ENCODE measurements at places on chromosomes 11 and 22. TPM values are rescaled to one million over a fixed set of nuclear protein-coding genes. Genes with fewer than 3 reads are reported as not detected.

DNA sequence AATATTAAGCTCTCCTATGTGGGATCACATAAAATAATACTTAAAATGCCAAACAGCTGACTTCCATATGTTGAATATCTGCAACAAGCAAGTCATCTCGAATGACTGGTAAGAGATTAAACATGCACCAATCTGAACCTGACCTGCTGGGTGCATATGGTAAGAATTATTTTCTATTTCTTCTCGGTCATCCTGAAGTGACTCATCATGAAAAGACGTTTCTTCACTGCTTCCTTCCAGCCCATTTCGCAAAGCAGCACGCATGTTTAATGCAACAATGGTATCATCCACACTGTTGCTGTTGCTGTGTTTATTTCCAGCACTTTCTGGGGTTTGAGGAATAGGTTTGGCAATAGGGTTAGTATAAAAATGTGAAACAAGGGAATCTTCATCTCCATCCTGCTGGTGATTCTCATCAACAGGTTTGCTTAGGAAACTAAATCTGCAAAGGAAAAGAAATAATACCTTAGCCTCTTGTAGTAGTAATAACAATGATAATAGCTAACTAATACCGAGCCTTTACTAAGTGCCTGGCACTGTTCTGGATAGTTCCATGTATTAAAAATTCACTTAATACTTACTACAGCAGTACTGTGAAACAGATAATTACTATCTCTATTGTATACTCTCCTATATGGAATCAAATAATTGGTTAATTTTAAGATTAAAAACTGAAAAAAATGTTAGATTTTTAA lies 52.0 kb upstream of the CHRNA10 start:
- no peak for DNase-seq

DNA sequence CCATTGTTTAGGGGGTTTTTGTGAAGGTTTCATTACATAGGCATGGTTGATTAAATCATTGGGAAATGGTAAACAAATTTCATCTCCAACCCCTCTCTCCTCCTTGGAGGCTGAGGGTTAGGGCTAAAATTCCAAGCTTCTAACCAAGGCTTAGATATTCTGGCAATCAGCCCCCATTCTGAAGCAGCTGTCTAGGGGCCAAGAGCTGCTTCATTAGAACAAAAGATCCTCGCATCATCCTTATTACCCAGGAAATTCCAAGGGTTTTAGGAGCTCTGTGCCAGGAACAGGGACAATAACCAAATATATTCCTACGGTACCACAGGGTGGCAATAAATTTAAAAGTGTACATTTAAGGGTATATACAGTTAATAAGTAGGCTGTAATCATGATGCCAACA lies 22.5 kb upstream of the EED start:
- no peak for DNase-seq

DNA sequence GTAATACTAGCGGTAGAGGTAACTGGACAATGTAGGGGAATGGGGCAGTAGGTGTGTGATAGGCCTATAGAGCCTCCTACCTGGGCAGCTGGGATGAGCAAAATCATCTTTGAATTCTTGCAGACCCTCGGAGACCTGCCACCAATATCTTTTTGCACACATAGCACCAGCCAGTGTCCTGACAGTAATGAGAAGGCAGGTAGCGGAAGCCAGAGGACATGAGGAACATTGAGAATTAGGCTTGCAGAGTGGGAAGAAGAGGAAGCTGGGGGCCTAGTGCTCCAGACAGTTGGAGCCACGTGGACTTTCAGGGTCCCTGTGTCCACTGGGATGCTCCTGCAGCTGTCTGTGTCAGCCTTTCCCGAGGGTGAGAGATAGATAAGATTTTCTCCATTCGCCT lies 17.2 kb upstream of the SYT13 start:
- no peak for DNase-seq

DNA sequence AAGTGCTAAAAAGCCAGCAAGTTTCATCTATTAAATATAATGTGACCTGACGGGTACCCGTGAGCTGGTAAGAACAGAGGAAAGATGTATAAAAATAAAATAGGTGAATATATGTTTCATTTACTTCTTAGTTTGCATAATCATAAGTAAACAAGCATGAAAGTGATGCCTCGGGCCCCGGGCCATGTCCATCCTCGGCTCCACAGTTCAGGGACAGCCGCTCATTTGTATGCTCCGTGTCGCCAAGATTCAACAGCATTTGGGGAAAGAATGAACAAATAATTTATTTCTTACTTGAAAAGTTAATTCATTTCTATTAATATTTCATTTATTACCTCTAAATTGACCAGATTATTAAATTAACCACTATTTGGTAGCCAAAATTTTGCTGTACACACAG lies 251.8 kb downstream of the NTM start:
- DNase-seq = no peak

Gene TRIM64C
- polyA plus RNA-seq = not detected

Data from sigmoid colon (tissue), 7 donors.